Activated T-cell treated with anti-CD3 and anti-CD28 coated beads, Interleukin-2, amount 50 U/mL, for 72 hours (primary cell): ENCODE measurements at places on chromosomes 5 and 9.

DNA sequence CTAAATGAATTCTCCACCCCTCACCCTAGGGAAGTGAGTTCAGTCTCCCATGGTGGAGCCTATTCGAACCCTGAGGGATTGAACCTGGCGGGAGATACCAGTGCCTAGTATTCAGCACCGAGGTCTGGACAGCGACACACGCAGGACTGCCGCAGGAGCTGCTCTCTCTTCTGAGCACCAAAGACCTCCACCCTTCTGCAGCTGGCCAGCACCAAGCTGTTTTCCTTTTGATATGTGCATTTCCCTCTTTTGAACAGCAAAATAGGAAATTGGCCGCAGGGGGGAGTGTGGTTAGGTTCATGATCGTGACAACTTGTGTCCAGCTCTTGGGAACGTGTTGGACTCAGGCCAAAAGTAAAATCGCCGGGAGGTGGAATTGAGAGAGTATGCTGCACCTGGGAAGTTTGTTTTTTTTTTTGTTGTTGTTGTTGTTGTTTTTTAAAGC is 1.2 kb upstream of the PCSK1 start:
- peak; percentile 44 for DNase-seq

GRCh38 chr5:1011741-1012312 is 3.2 kb downstream of the NKD2 start:
- no peak for DNase-seq

DNA sequence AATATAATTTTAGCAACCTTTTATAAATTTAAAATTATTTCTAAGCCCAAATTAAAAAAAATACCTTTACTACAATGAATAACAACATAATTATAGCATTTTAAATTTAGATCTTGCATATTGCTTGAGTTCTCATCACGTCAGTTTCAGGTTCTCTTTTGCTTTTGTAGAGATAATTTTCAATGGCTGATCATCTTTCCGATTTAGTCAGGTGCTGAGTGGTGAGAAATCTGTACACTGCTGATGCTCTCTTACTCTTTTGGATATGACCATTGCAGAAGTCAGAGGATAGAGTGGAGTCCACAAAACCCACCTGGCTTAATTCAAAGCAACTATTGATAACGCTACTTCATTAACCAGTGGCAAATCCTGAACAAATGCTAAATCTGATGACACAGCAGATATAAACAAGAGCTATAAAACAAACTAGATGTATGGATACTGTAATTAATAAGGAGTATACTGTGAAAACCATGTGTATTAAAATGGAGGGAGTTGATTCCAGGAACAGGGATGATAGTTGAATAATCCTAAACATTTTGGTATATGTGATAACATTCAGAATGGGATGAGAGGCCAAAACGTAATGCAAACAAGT is 394.8 kb downstream of the CSNK1G3 start:
- no peak for DNase-seq

GRCh38 chr9:135887585-135888050 is 19.7 kb downstream of the CAMSAP1 start:
- DNase-seq, result peak; percentile 80

DNA sequence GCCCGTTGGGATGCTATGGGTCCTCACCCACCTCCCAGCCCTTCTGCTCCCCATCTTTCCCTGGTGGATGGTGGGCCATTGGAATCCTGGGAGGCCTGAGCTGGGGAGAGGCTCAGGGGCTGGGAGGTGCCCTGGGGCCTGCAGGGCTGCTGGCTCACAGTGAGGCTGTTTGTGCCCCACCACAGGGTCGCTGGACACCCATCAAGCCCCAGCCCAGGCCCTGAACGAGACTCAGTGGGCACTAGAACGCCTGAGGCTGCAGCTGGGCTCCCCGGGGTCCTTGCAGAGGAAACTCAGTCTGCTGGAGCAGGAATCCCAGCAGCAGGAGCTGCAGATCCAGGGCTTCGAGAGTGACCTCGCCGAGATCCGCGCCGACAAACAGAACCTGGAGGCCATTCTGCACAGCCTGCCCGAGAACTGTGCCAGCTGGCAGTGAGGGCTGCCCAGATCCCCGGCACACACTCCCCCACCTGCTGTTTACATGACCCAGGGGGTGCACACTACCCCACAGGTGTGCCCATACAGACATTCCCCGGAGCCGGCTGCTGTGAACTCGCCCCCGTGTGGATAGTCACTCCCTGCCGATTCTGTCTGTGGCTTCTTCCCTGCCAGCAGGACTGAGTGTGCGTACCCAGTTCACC is 4.9 kb upstream of the AIF1L start:
- no peak for DNase-seq

GRCh38 chr5:136053336-136054141 is 24.8 kb downstream of the TGFBI start:
- DNase-seq, result peak; percentile 12

- no peak for DNase-seq
Measured at GRCh38 chr5:174459832-174460448, 264.4 kb upstream of the MSX2 start.

- DNase-seq, result no peak
Measured at GRCh38 chr9:84978661-84979060, 309.1 kb downstream of the NTRK2 start.

- DNase-seq, result no peak
Measured at GRCh38 chr9:117672369-117672768, 31.8 kb upstream of the TLR4 start.

DNA sequence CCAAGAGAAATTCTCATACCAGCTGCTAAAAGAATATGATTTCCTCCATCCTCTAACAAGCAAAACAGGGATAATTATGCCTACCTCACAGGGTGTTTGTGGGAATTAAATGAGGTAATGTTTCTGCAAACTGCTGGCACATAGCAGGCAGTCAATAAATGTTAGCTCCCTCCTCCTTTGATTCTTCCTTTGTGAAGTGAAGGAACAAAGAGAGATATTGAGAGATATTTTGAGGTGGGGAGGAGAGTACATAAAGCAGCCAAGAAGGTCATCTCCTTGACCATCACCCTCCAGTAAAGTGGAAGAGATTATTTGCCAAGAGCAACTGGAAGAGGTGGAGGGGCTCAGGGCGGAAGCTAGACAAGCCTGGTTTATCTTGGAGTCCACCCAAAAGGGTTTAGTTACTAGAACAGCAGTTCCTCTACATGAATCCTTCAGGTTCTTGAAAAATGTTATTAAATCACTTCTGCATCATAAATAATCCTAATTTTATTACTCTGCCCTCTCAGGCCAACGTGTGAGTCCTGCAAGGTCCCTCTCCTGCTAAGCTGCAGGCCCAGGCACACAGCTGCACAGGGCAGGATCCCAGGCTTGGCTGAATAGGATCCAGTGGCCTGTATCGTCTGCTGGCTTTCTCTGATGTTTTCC is 35.0 kb upstream of the TLE1 start:
- DNase-seq, result no peak

DNA sequence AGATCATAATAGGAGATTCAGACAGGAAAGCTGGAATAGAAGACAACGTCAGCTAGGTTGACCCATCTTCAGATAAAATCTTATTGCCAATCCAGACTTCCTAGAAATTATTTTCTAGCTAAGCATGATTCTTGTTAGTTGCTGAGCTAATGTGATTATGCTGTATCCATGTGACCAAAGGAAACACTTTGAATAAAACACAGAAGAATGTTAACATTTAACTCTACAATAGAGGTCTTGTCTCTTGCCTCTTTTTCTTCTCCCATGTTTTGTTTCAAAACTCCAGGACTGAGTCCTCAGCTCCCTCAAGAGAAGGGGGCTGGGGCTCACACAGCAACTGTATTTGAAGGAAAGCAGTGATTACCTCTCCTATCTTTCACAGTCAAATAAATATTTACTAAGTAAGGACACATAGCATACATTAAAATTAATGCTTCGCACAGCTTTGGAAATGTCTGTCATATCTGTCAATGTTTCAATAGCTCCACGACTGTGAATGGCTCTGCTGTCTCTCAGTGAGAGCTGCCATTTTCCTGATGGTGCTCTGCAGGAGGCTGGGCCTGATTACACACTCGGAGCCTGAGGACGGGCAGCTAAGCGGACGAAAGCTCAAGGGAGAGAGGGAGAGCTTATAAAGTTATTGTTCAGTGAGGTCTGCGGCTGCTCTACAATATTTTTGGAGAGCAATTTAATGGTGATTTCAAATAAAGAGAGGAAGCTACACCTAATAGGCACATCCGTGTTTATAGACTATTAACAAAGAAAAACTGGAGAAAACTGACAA is 64.8 kb upstream of the ZNF462 start:
- DNase-seq, result no peak

DNA sequence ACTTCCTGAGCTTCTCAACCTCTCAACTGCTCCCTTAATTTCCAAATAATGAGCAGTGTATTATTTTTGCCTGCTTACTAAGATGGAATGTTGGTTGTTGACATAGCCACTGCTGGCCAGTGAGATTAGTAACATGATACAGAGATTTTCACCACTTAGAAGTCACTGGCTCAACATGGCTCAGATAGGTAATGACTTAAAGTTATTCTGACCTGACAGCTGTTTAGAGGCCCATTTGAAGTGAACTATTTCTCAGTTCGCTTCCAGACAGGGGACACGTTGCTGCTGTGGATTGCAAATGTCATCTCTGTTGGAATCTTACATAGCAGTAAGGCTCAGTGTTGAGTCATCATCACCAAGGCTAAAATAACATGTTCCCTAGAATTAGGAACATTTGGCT is 490.2 kb downstream of the TLE4 start:
- no peak for DNase-seq

GRCh38 chr5:164335837-164336236 is 830.4 kb downstream of the MAT2B start:
- DNase-seq, result no peak

DNA sequence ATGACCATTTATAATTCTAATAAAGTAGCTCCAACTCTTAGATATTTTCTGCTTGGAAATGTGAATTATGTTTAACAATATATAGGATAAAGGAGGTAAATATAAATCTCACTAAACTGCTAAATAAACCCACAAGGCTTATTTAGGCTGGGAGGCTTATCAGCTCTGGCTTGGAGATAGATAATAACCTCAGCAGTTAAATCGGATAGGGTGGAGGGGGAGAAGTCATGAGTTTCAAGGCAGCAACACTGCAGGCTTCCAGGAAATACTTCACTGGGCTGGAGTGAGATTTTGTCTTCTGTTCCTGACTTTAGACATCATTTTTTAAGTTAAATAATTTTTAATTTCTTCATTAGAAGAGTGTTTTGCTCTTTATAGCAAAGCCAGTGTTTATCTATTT is 80.0 kb upstream of the ITGA2 start:
- no peak for DNase-seq

DNA sequence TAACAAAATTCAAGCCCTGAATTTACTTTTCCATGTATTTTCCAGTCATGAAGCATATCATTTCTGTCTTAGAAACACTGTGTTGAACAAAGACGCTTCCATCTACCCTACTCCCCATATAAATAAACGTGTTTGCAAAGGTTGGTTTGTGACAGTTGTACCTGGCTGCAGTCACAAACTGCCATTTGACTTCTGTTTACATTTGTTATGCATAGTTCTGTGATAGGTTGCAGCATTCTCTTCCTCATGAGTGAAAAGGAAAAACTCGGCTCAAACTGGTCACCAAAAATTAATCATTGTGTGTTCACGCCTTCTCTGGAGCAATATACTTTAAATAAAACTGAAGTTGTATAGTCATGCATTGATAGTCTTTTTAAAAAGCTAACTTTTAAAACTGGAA is 69.3 kb upstream of the MOCS2 start:
- no peak for DNase-seq

- no peak for DNase-seq
Measured at GRCh38 chr5:90113108-90113507, 296.4 kb downstream of the CETN3 start.

DNA sequence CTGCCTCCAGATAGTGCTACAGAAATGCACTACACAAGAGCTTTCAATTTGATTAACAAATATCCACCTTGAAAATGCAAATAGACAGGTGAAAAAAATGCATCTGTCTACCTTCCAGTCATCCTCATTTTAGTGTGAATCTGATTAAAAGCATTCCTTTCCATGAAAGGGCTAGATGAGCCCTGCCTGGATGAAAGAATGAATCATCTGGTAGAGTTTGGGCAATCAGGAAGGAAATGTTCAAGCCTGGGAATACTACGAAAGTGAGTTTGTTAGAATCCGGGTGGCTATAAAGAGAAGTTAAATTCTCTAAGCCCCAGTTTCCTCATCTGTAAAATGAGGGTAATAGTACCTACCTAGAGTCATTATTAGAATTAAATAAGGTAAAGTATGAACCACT is 142.6 kb downstream of the FAM114A2 start:
- DNase-seq, result no peak

GRCh38 chr5:173764332-173765028 is 123.7 kb upstream of the CPEB4 start:
- DNase-seq, result no peak

GRCh38 chr5:19266791-19267190 is 721.2 kb downstream of the CDH18 start:
- DNase-seq, result no peak

GRCh38 chr5:118544887-118545449 is 443.4 kb downstream of the DTWD2 start:
- no peak for DNase-seq

DNA sequence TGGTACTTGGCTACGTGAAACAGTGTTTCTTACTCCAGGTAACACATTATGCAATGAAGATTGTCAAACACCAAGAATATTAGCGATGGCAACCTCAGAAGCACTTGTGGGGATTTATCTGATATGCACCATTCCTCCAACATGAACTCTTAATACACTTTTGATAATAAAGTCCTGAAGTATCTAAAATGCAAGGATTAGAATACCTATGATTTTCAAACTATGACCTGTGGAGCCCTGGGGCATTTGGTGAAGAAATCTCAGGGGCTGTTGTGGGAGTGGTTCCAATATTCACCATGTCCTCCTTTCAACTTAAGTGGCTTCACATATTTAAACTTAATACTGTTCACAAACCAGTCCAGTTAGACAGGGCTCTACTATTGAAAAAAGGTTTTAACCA is 214.6 kb upstream of the POU5F2 start:
- DNase-seq, result no peak

GRCh38 chr9:15389173-15389572 is 33.5 kb upstream of the SNAPC3 start:
- no peak for DNase-seq

- DNase-seq, result no peak
Measured at GRCh38 chr5:142941245-142941644, 171.1 kb downstream of the ARHGAP26 start.

DNA sequence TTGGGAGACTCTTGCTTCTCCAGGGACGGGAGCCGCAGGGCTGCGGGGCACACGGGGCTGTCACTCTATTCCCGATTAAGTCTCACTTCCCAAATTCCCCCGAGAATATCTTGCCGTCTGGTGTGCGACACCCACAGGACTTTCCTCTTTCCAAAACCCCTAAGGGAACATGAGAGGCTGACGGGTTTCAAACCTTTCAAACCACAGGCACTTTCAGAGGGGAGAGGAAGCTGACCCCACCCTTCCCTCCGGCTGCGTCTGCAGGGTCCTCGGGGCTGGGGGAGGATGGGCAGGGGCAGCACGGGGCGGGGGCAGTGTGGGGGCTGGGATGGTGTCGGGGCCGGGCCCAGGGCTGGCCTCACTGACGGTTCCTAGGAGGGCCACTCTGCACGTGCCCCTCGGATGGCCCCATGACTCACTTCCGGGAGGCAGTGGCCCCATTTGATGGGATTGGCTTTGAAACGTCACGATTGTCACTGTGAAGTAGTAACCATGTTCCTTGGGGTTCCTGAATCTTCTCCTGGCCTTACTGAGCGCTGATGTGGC is 38.2 kb downstream of the SLC9A3 start:
- no peak for DNase-seq

GRCh38 chr9:18905883-18906629 is 127.0 kb downstream of the SAXO1 start:
- DNase-seq, result no peak

- DNase-seq, result no peak
Measured at GRCh38 chr5:151902215-151902614, 22.4 kb downstream of the GLRA1 start.
